ENCODE measurements at places on chromosomes 5 and 9. TPM values are rescaled to one million over a fixed set of nuclear protein-coding genes. Genes with fewer than 3 reads are reported as not detected.

Gene PCDHGB4
- 0.07 TPM for total RNA-seq

- DNase-seq: no peak
Observed at GRCh38 chr9:121277518-121278295, 9.7 kb downstream of the GSN start.

GRCh38 chr9:136015656-136016571 is 54.7 kb upstream of the UBAC1 start:
- no peak for DNase-seq

DNA sequence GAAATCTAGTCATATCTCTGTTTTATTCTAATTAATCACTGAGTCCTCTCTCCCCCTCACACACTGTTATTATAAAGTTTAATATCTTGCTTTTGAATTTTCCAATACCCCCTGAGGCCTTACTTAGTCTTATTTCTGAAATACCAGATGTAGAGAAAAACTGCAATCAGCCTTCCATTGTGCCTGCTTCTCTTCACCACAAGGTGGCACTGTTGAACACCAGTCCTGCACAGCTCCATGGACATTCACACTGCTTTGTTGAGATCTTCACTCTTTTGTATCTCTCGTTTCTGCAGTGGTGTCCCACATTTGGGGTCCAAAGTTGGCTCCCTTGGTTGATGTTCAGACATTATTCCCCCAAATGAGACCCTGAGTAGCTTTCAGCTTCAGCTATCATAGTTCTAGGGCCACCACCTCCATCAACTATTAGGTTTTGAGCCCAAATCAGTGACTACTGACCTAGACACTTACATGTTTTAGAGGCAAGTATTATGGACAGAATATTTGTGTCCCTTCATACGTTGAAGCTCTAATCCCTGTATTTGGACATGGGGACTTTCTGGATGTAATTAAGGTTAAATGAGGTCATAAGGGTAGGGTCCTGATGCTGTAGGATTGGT is 24.3 kb downstream of the BOD1 start:
- peak; percentile 16 for DNase-seq

DNA sequence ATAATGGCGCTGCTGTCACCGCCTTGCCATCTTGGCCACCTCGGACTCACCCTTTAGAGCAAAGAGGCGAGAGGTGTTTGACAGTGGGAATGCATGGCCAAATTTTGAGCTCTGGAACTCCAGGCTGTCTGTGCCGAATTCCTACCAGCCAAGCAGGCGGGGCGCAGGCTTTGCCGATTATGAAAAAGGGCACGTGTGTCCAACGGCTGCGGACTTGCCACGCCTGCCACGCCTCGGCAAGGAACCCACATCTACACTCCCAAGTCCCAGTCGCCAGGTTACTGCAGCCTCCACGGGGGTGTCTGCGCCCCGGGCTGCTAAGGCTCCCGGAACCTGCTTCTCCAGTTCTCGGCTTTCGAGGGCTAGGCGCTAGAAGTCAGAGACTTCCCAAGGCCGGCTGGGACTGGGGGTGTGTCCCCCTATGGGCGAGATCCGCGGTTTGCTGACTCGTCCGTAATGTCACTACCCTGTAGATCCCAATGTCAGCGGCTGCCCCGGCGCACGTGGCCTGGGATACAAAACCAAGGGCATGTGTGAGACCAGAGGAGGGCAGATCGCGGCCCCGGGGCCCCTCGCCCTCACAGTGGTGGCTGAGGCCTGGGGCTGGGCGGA is 2.8 kb downstream of the NPR3 start:
- DNase-seq: no peak
